ENCODE measurements at places on chromosomes 5 and 9.

- no peak for DNase-seq
Measured at GRCh38 chr5:40073927-40074326, 605.8 kb upstream of the PTGER4 start.

DNA sequence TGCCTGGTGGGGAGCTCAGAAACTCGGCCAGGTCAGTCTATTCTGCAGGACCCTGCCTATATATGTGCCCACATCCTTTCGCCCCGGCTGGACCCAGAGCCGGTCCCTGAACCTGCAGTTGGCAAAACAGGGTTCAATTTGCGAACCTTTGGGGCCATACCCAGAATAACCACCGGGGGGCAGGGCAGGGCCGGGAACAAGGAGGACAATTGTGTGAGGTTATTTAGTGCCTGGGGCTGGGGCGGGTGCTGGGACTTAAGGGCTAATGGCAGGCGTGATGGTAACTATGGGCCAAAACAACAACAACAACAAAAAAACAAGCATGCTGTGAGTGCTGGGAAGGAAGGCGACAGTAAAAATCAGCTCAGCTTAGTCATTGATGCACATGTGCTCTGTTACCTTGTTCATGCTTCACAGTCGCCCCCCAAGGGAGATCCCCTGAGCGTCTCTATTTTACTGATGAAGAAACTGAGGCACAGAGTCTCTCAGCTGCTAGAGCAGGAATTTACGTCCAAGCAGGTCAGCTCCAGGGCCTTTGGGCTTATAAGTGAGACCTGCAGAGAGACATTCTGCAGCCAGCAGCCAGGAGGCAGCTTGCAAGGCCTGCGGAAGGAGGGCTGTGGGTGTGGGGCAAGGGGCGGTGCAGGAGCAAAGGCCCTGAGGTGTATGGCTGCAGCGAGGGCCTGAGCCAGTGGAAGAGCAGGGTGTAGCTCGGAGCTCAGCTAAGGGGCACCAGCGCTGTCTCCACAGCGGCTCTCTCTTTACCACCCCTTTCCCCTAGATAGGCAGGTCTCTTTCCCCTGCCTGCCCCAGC is 106.0 kb downstream of the PHF2 start:
- peak; percentile 52 for DNase-seq

DNA sequence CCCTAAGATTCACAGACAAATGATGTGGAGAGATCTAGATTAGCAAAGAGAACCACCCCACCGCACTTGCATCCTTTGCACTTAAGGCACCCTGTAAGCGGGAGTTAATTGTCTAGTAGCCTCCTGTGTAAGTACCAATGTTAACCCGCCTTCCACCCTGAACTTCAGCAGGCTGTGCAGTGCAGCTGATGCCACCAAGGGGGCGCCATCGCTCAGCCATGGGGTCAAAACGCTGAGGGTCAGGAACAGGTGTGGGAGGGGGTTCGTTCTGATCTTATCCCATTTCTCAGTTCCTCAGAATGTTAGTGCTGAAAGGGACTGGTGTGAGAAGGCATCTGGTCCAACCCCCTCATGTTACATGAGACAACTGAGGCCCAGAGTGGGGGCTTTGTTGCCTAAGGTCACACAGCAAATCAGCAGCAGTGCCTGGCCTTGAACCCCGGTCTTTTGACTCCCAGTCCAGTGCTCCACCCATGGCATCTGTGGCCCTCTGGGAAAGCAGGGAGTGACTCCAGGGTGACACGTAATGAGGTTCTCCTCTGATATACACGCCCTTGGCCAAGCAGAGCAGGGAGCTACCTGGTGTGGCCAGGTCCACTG is 57.3 kb downstream of the CYFIP2 start:
- DNase-seq: no peak

- no peak for DNase-seq
Measured at GRCh38 chr5:179342577-179342976, 2.7 kb downstream of the ADAMTS2 start.

- DNase-seq: no peak
Measured at GRCh38 chr5:101437351-101437750, 534.3 kb upstream of the ST8SIA4 start.

DNA sequence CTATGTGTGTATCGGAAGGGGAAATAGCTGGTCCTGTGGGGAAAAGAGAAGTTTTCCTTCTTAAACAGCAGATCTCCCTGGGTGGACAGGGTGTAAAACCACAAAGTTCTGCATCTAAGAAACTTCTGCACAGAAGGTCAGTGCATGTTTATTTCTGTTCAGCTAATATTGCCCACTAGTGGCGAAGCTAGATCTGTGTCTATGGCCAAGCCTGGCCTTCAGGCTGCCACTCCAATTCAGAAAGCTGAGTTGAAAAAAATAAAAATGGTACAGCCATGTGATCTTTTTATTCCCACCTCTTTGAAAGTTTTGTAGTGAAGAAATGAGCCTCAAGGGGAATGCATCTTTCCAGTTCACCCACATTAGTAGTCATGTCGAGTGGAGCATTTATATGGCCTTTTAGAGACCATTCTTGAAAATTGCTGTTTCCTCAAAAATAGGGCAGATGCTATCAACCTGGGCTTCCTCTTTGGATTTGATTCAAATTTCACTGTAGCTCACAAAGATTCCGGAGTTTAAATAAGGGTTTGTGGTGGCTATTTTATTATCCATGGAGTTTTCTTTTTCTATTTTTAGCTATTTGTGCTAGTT is 488.0 kb downstream of the PRELID2 start:
- DNase-seq: peak; percentile 57

DNA sequence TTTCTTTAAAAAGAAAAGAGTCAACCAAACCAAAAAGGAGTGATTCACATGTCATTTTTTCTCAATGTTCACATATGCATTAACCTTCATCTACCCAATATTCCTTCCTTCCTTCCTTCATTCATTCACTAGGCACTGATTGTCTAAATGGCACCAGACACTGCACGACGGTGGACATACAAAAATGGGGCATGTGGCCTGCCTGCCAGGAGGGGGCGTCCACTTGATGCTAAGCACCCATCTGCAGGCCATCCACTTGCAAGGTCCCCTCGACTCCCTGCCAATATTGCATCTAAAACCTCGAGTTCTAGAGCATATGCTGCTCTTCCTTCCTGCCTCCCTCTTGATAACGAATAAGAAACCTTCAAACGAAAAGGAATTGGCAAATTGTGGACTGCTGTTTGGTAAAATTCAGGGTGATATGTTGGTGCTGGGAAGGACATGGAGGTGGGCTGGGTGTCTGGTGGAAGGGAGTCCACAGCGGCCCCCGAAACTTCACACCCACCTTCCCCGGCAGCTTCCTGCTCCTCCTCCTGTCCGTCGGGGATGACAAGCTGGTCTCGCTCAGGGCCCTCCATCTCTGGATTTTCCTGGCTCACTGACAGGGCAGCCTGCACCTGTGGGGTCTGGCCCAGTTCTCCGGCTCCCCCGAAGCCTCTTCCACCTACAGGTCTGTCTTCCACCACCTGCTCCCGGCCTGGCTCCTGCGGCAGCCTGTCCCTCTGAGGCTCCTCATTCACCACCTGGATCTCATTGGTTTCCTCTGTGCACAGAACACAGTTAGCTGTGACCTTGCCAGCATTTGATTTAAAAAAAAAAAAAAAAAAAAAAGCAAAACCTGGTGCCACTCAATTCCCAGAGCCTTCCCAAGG is 64.3 kb downstream of the GOLM1 start:
- peak; percentile 49 for DNase-seq

- DNase-seq: no peak
Measured at GRCh38 chr9:103837940-103838339, 256.2 kb upstream of the SMC2 start.

GRCh38 chr5:133052317-133053175 is 733 bp downstream of the HSPA4 start:
- DNase-seq: peak; percentile 60

GRCh38 chr5:10661401-10661800 is 97.5 kb downstream of the ANKRD33B start:
- DNase-seq: no peak

DNA sequence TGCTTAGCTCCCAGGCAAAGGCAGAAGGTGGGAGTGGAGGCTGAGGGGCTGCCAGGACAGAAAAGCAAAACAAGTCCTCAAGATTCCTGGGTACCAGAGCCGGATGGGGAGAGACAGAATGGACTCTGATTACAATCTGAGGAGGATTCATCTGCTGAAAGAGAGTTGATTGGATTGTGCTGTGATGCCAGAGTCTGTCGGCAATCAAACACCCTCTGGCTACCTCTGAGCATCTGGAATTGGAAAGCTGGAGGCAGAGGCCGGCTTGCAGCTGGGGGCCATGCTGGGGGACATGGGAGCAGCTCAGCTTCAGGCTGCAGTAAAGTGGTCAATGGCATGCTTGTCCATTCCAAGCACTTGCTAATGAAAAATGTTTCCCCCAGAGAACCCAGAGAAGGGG is 59.3 kb downstream of the ASTN2 start:
- no peak for DNase-seq

GRCh38 chr9:5571629-5572232 is 57.2 kb upstream of the RIC1 start:
- DNase-seq: no peak

DNA sequence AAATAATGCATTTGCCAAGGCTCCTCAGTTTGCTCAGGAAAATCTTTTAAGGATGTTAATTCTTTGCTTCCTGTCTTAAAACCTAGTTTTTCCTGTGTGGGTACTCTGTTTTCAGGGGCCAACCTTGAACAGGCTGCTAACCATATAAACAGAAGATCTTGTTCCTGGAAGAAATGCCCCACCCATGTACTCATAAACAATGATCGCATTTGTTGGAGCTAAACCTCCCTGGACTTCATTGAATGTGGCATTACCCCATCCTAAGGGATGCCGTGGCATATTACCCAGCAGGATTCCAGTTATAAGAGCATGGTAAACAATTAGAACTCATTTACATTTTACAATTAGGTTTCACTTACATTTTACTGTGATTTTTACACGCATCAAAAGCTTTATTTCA is 436.0 kb downstream of the ZNF608 start:
- peak; percentile 6 for DNase-seq

GRCh38 chr9:92463984-92464383 is 18.3 kb downstream of the ASPN start:
- peak; percentile 81 for DNase-seq

- peak; percentile 68 for DNase-seq
Measured at GRCh38 chr9:91676046-91676445, 252.4 kb upstream of the NFIL3 start.

DNA sequence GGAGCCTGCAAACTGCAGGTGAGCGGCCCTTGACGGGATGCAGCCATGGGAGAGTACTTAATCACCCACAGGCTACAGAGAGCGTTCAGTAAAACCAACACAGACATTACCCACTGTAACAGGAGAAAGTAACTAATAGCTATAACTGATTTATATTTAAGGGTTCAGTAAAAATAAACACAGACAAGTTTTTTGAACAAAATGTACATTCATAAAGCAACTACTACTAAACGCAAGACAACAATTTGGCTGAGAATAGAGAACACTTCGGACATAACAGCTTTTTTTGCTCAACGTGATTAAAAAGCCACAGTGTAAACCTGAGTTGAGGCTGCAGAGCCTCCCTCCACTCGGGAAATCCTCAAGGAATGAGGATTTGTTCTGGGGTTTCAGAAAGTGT is 61.7 kb downstream of the LIFR start:
- DNase-seq: no peak

DNA sequence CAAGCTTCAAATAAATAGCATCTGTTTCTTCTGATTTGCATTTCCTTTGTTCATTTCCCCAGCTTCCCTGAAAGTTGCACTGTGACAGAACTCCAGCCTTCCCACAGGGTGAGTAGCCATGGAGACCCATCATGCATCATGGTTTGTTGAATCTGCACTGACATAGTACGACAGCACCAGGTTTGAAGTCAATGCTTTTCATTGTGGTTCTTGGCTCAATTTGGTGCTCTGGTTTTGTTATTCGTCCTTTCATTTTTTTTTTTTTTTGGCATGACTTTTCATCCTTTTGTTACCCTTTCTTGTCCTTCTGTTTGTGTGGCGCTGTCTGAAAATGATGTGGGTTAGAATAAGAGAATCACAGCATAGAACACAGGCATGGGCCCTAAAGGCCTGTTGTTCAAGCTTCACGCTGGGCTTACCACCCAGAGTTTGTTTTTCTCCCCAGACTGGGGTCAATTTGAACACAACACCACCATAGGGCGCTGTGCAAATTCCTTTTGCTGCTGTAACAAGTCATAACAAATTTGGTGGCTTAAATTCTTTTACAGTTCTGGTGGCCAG is 206.2 kb upstream of the CDH10 start:
- DNase-seq: no peak

DNA sequence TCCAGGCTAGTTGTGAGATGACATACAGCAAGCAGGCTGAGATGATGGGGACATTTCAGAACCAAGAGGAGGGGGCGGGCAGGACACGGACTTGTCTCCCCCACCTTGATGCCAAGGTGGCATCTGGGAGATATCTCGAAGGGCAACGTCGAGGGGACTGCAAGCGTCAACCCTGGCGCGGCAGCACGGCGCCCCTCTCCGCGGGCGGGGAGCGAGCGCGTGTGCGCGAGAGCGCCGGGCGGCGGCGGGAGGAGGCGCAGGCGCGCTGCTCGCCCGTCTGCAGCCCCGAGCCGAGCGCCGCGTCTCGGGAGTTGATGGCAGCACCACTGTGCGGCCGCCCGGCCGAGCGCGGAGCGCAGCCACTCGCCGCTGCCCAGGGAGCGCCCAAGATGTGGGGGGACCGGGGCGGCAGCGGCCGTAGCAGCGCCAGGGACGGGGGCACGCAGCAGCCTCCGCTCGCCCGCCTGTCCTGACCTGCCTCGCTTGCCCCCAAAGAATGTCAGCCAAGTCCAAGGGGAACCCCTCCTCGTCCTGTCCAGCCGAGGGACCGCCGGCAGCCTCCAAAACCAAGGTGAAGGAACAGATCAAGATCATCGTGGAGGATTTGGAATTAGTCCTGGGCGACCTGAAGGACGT is at the start of gene PRR16:
PRR16 (plus strand) TSS at position 310 of the 636 bp plus-strand sequence.
- peak; percentile 77 for DNase-seq

DNA sequence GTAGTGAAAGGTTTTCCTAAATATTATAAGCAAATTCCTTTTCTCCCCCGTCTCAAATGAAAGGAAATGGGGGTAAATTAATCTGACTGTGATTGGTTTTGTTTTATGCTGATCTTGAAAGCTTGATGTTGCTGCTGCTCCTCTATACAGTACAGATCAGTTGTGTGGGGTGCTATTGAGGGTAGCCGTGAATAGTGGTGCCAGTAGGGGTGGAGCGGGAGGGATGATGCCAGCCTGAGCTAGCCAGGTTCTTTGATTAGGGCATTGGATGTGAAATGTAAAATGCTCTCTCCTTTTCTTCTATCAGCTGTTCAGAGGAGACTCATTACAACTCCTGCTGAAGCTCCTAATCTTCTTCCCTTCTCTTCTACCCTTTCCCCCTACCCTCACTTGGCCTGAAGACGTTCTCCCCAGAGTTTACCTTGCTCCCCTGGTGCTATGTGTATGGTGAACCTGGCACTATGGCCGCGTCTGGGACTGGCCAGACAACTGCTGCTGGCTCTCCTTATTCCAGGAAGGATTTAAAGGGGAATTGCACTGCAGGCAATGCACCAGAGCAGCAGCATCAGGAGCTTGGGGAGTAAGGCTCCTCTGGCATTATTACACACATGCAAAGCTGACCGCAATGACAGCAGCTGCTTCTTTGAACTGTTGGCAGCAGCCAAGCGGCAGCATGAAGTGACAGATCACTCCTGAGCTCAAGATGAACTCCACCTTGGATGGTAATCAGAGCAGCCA is 566 bp downstream of the GPR21 start:
- no peak for DNase-seq
